ENCODE measurements at places on chromosomes 11 and 22.

- no peak for DNase-seq
Measured at GRCh38 chr22:36238373-36239149, 766 bp downstream of the APOL2 start.

DNA sequence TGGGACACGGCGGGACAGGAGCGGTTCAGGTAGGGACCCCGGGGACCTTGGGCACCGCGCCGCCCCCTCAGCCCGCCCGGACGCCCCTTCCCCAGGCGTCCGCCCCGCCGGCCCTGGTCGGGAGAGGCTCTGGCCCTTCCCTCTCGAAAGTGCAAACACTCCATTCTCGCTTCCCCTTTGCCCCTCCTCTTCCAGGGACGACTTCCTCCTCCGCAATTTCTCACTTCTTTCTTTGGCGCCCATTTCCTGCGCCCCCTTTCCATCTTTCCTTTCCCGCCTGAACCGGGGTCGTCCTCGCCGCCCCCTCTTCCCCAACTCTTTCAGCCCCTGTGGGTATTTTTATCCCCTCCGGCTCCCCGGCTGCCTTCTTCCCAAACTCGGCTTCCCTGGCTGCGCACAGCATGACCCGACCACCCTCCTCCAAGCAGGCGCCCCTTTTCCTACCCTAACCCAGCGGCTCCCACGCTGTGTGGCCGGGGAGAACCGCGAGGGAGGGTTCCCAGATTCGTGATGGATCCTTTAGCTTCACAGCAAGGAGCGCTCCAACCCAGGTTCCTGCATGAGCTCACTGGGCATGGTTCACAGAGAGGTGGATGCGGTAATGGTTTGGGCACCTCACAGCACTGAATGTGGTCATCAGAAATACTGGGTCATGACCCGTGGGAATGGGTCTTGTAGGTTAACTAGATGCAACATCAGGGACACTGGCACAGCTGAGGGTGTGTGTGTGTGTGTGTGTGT is 689 bp downstream of the RAB39A start:
- DNase-seq: no peak

- no peak for DNase-seq
Measured at GRCh38 chr11:90744169-90744568, 521.3 kb upstream of the CHORDC1 start.

GRCh38 chr22:45007391-45008185 is 2.2 kb downstream of the PHF21B start:
- peak; percentile 34 for DNase-seq

DNA sequence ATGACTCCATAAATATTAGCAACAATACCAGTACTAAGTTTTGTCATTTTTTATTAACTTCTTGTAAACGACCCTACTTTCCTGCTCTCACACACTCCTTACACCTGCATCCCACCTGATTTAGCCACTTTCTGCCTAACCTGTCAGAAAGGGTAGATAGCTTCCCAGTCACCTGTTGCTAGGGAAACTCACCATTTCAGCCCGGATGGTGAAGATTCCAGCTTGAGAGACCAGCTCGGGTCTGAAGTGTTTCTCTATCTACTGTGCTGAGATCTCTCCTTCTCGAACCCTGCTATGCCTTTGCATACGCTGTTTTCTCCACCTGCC is at the start of gene PARVG:
Gene PARVG, plus strand, starts transcription at position 220 of the 327 bp plus-strand sequence. CDS start 2,405 bp downstream, outside the sequence.
- DNase-seq: no peak

- peak; percentile 20 for DNase-seq
Measured at GRCh38 chr11:64447831-64448598, 89.1 kb downstream of the RPS6KA4 start.

GRCh38 chr11:123356539-123356938 is 73.5 kb upstream of the GRAMD1B start:
- no peak for DNase-seq

GRCh38 chr22:44571566-44572413 is 73.8 kb upstream of the RTL6 start:
- no peak for DNase-seq

GRCh38 chr11:64126796-64127195 is 39.1 kb downstream of the MACROD1 start:
- DNase-seq: no peak

DNA sequence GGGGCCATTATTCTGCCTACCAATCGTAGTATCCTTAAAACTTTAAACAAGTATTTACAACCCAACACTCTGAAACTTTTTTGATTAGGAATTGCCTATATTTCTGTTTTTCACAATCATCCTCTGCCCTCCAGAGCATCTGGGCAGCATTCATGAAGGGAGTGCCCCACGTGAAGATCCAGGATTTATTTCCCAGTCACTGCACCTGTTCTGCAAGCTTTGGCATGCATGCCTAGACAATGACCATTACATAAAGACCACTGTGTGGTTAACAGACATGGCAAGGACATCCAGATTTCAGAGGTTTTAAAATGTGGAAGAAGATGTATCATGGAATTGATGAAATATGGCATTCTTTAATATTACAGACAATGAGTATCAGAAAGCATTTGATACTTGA is 1083.8 kb downstream of the TBC1D22A start:
- no peak for DNase-seq

DNA sequence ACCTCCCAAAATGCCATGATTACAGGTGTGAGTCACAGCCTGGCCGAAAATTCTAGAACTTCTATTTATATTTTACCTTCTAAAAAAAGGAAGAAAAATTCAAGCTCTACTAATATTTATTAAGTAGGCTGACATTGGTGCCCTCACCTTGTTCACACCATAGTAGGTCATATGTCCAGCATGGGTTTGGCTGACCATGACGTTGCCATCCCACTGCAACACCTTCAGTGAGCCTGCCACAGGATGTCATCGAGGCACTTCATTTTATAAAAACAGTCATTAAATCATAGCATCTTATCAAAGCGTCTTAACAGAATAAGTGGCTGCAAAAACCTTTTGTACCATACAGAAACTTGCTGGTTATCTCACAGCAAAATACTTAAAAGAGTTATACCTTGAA is 58.3 kb downstream of the LRRC32 start:
- DNase-seq: no peak

DNA sequence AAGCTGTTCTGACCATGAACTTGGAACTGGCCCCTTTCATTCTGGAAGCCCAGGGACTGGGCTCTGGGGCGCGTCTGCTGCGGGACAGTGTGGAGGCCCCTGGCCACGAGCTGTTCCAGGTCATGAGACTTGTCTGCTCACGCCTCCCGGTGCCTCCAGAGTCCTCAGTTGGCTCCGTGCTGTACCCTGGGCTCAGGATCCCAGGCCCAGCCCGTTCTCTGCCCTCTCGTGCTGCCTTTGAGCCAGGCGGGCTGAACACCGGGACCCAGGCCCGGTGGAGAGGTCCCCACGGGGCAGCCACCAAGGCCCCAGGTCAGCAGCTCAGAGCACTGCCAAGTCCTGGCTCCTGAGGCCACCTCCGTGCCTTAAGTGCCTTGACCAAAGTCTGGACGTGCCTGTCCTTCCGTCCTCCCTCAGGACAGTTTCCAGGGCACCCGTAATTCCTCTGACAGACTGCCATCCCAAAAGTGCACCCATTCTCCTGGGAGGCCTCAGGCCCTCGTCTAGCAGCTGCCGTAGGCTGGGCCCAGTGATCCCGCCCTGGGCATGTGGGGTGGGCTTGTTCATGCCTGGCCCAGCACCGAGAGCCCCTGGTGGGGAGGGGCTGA is 36.3 kb upstream of the PPARA start:
- no peak for DNase-seq

DNA sequence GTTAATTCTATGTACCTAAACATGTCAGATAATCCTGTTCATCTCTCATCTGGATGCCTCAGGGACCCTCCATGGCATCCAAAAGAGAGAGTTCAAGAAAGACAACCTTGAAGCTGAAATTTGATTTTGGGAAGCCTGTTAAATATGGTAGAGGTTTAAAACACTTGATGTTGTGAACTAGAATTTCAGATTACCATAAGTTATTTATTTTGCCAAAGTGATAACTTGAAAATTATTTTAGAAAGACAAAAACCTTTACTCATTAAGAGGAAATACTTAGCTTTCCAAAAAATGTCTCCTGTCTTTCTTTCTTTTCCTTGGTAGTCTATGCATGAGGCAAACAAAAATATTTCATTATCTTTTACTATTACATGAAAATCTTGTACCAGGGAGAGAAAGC is 714.0 kb downstream of the NTM start:
- DNase-seq: no peak

DNA sequence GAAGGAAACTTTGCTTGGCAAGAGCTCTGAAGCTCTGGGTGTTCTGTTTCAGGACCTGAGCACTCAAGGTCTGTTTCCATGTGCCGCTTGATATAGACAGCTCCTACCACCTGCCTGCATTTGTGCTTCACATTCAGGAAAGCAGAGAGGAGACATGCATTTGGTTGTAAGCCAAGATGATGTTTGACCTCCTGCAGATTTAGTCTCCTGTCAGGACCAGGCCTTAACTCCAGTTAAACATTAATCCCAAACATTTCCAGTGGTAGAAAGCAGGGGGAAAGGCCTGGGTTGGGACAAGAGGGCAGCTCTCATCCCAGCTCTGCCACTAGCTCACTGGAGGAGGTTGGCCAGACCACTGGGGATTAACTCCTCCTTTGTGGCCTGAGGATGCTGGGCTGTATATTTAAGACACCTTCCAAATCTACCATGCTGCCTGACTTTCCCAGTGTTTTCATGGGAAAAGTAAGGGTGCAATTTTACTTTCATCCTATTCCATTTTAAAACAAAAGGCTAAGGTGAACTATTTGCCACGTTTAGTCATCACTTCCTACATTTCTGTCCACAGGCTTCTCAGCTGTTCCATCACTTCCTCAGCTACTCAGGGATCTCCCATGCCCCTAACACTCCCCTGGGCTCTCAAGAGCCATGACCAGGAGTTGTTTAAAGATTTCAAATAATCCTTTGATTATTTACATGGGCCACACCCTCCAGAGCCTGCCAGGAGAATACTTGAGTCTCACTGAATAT is 80.9 kb downstream of the INSC start:
- DNase-seq: no peak

- DNase-seq: peak; percentile 78
Measured at GRCh38 chr22:46714550-46714949, 23.5 kb downstream of the CERK start.

DNA sequence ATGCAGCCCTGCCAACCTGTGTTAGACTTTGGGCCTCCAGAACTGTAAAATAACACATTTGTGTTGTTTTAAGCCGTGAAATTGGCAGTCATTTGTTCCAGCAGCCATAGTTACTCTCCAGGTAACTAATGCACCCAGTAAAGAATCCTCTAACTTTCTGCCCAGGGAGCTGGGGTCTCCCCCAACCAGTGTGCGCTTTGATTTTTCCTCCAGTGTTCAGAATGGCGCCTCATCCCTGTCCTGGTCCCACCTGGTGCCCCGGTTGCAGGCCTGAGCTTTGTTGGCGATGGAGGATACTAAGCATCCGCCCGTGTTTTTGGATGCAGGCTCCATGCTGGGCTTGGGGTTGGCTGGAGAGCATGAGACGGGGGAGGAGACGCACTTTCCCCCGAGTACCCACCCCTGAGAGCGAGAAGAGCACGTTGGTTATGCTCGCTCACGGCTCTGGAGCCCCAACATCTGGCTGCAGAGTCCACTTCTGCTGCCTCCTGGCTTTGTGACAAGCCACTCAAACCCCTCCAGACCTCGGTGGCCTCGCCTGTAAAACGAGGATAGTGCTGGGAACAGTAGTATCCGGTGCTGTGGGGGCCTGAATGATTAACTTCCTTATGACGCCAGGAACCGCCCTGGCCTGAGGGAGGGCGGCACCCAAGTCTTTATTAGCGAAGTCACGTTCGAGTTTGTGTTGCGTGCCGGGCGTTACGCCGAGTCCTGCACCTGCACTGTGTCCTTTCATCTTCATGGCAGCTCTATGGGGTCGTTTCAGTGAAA is 25.8 kb downstream of the MRGPRD start:
- peak; percentile 16 for DNase-seq

GRCh38 chr11:67525275-67525976 is 2.2 kb upstream of the CABP2 start:
- no peak for DNase-seq

- no peak for DNase-seq
Measured at GRCh38 chr22:44838316-44839016, 86.1 kb downstream of the ARHGAP8 start.

- no peak for DNase-seq
Measured at GRCh38 chr11:42043312-42043711, 583.9 kb upstream of the LRRC4C start.

GRCh38 chr11:36292311-36292722 is 3.1 kb upstream of the COMMD9 start:
- peak; percentile 54 for DNase-seq

DNA sequence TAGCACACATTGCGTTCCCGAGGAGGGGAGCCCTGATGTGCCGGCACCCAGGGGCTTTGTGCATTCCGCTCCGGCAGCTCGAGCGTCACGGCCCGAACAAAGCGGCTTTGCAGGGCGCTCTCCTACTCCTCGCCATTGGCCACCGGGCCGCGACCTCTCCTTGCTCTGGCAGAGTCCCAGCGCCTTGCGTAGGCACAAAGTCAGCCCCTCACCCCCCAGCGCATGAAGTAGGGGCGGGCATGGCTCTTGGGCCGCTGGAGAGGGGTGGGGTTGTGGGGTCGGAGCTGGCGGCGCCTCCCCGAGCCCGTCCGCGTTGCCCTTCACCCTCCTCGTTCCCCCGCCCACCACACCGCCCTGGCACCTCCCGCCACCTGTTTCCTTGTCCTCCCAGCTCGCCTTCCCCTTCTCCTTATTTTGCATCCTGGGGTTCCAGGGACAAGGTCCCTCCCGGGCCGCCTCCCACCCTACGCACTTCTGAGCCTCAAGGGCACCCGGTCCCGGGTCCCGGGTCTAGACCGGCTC is 753 bp upstream of the PPARA start:
- peak; percentile 10 for DNase-seq

DNA sequence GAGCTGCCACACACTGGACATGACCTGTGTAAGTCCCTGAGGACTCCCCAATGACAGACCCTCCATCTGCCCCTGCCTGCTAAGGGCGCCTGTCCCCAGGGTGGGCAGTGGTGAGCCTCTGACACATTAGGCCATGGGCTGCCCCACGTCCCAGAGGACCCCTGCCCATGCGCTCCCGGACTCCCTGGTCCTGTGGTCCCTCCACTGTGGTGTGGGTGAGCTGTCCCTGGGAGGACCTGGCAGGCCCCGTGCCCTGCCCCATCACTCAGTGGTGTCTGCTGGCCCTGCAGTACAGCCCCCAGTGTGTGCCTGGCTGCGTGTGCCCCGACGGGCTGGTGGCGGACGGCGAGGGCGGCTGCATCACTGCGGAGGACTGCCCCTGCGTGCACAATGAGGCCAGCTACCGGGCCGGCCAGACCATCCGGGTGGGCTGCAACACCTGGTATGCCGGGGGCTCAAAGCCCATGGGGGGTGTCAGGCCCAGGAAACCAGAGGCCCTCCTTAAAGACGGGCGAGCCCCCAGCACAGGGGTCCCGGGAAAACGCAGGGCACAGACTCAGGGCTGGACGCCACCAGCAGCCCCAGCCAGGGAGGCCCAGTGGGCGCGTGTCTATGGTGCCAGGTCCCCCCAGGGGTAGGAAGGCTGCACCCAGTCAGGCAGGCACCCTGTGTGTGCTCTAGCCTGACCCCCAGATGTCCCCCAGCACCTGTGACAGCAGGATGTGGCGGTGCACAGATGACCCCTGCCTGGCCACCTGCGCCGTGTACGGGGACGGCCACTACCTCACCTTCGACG is 18.7 kb downstream of the MUC5AC start:
- DNase-seq: no peak

- DNase-seq: peak; percentile 41
Measured at GRCh38 chr11:120985718-120986569, 38.0 kb upstream of the TBCEL start.

Data from iris pigment epithelial cell (primary cell).